ENCODE measurements at places on chromosomes 2 and 18. TPM values are rescaled to one million over a fixed set of nuclear protein-coding genes. Genes with fewer than 3 reads are reported as not detected.

DNA sequence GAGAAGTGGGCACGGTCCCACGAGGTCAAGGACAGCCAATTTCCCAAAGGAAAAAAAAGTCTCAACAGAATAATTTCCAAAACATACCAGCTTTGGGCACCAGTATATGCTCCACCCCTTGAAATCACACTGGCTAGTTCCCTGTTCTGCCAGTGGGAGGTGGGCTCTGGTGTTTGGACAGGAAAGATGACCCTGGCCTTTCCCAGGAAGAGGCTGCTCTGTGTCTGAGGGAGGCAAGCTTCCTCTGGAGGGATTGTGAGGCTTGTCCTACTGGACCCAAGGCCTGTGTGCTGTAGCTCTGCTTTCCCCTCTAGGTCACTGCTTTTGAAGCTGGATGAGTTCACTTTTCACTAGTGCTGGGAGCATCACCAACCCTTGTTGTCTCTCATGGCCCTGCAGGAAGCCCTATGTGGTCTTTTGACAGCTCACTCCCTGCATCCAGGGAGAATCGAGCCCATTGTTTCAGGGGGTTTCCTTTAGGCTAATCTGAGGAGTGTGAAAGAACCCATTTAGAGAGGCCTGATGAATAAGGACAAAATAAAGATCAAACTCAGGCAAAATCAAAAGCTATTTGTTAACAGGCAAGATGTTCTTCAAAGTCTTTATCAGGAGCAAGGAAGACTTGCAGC, 36.3 kb downstream of the CXCR4 start:
- DNase-seq = no peak

GRCh38 chr2:239610457-239611221, 209.8 kb upstream of the HDAC4 start:
- DNase-seq = no peak

DNA sequence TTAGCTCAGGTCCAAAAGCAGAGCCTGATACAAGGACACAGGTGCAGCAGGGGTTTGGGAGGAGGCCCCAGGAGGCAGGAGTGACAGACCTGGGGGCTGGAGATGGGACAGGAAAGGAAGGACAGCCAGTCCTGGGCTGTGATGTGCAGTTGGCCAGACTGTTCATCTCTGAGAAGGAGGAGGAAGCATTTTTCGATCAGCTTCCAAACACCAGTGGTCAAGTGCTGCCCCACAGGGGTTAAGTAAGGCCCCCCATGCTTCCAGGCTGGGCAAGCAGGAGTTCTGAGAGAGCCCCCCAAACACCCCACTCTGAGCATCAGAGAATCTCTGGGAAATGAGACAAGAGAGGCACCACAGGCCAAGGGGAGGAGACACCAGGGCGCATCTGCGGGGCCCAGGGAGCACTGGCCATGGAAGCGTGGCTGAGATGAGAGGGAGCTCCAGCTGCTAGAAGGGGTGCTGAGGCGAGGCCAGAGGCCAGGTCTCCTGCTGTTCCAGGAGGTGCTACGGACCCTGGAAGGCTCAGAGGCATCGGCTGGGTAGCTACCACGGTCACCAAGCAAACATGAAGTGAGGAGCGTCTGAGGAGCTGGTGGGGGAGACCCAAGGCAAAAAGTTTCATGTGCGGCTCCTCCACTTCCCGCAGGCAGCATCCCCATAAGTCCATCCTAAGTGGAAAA, 5.6 kb upstream of the HDAC4 start:
- no peak for DNase-seq

Gene DTNB
- 20.1 TPM for polyA plus RNA-seq

Gene DUSP19
- 2.0 TPM for polyA plus RNA-seq

Gene MOCOS
- 2.5 TPM for polyA plus RNA-seq

GRCh38 chr2:12343141-12343540, 373.6 kb upstream of the TRIB2 start:
- DNase-seq = no peak

Gene ERFE
- 0.96 TPM for polyA plus RNA-seq

DNA sequence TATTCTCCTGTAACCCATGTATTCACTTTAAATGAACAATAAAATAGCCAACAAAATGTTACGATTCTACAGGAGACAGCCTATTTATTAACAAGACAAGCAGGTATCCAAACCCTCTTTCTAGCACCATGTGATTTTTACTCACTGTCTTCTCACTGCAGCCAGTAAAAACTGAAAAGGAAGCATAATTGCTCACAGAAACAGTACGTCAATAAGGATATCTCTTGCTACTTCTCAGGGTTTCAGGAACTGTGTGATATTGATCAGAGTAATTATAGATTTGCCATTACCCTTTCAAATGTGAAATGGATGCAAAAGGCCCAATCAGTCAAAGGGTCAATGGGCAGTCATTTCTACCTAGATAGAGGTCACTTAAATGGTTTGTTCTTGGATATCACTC, 1473.8 kb upstream of the DDX18 start:
- DNase-seq = no peak

Gene CKAP2L
- polyA plus RNA-seq = 1.0 TPM

- no peak for DNase-seq
Measured at GRCh38 chr2:105761931-105762515, 17.3 kb downstream of the NCK2 start.

DNA sequence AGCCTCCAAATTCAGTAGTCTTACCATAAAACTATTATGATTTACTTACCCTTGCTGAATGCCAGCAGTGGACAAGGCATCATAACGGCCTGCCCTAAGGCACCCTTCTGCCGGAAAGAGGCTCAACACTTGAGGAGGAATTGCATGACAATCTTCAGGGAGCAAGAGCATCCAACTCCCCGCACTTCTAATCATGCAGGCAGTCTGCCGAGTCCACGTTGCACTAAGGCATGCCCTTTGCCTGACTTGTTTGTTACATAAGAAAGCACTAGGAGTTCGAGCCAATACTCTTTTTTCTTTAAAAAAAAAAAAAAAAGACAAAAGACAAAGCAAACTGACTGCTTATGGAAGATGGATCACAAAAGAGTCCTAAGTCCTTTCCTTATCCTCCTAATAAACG, 17.9 kb upstream of the SPTBN1 start:
- DNase-seq = no peak

Gene SLC1A4
- 4.9 TPM for polyA plus RNA-seq

DNA sequence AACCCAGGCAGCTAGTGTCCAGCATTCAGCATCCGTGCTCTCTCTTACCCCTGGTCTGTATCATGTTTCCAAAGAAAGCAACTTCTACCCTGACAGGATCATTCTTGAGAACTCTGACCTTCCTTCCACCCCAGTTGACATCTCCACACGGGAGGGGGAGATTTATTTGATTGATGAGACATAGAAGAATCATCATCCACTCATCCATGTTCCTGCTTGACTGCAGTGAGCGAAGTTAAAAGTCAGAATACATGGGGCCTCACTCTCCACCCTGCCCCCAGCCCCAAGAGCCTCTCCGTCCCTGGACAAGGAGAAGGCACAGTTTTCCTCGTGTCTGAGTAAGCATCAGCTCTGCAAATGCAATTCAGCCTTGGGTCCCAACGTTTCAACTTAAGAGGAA, 356.0 kb upstream of the TNP1 start:
- no peak for DNase-seq

Gene UGT1A9
- 0.27 TPM for polyA plus RNA-seq

DNA sequence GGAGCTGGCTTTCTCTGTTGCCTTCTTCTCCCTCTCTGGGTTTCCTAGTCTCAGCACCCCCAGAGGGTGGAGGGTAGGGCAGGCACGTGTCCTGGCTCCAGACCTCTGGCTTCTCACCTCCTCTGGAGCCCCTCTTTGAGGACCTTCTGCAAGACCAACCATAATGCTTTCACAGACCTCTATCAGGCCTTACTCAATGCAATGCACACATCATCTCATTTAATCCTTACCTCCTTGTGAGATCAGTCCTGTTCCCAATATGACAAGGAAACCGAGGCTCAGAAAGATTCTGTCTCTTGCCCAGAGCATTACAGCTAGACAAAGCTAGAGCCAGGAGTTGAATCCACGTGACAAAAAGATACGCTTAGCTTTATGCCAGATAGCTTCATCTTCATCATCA, 8.2 kb downstream of the ATOH8 start:
- DNase-seq = no peak

DNA sequence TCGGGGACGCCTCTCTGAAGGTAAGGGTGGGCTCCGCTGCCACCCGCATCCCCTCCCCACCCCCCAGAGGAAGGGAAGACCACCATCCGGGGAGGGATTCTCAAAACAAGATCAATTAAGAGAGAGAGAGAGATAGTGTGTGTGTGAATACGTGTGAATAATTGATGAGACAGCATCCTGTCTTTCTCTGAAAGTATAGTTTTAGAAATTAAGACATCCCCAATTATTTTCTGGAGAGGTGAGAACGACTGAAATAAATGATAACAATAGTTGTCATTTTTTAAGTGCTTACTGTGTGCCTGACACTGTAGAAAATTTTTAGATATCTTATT, 751 bp downstream of the IL18R1 start:
- DNase-seq = no peak

DNA sequence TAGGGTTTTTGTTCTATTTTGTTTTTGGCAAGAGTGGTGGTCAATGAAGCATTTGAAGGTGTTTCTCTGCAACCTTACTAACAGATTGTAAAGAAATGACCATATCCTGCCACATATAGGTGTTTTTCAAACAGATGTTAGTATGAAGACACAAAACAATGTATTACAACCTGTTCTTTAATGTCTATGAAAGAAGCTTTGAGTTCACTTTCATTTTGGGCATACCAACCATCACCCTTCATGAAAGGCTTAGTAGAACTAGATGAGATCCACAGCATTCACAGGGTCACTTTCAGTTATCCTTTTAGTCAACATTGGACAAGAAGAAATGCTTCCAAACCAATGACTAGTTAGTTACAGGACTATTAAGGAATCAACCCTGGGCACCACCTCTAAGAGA, 95.1 kb downstream of the EHBP1 start:
- no peak for DNase-seq

Gene PID1
- 5.2 TPM for polyA plus RNA-seq

GRCh38 chr2:127146071-127146725, 39.2 kb upstream of the BIN1 start:
- DNase-seq = no peak

Measured in thymus (tissue), 14 donors.